ENCODE measurements at places on chromosomes 2 and 18.

DNA sequence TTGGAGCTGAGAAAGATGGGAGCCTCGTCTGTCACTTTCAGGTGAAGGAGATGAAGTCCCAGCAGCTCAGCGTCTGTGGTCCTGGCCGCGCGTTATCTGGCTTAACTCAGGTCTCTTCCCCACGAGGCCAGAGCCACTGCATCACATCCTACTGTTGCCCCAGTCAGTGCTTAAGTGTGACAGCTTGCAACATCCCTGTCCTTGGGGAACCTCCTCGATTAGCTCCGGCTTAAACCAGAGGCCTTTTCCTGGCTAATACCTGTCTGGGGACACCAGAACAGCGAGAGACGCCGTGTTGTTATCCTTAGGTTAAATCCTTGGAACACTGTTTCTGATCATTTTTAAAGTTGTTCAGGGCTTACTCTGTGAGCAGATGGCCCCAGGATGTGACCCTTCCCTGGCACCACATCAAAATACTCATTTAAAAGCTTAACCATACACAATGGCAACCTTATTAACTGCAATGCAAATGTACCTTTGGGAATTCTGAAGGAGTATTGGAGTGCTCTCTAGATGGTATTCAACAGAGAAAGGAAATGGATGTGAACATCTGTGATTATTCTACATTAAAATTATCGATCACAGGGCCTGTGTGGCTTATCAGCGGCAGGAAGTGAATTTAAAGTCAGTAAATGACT, 61.2 kb upstream of the SPP2 start:
- DNase-seq: no peak

DNA sequence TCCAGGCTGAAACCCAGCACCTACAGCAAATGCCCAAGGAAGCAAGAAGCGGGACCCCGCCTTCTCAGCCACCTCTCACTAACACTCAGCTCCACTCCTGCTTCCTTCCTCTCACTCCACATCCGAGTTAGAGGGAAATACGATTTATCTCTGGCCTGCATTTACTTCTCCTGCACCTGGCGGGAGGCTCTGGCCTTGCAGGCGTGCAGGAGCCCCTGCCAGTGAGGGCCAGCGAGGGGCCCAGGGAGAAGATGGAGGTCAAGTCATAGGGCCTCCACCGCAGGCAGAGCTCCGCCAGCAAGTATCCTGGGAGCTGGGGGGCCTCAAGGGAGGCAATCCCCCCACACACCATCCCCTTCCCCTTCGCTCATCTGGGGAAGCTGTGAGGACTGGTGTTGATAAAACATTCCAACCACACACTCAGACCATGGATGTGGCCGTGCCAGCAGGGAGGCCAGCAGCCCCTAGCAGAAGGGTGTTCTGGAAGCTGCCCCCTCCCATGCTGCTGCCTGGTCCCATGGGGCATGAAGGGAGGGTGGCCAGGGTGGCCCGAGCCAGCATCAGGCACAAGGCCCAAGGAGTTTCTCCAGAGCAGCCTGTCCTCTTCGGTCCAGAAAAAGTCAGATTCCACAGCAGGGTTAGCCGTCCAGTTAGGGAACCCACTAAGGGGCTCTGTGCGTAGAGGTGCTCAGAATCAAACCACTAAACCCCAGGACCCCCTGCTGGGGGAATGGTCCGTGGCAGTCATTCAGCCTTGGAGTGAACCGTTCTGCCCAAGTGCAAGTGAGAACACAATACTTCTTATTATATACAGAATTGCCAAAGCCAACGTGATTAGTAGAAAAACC, 91.2 kb downstream of the HDAC4 start:
- no peak for DNase-seq

GRCh38 chr2:124683536-124684428, 658.7 kb downstream of the CNTNAP5 start:
- peak; percentile 59 for DNase-seq

- no peak for DNase-seq
Measured at GRCh38 chr2:51581636-51582267, 549.8 kb upstream of the NRXN1 start.

DNA sequence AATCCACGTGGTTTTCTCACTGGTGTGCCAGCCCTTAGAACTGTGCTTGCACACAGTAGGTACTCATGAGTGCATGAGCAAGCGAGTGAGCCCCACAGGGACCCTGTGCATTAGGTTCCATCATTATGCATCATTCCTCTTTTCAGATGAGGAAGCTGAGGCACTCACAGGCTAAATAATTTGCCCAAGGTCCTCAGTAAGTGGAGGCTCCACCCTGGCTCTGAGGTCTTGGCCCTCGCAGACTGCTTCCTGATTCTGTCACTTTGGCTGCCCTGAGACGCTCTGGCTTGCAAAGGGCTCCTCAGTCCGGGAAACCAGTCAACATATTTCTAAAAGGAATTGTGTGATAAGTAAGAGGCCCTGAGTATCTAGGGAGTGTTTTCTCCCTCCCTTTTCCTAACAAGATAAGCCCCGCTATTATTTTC, 71.7 kb downstream of the IL1R2 start:
- no peak for DNase-seq

DNA sequence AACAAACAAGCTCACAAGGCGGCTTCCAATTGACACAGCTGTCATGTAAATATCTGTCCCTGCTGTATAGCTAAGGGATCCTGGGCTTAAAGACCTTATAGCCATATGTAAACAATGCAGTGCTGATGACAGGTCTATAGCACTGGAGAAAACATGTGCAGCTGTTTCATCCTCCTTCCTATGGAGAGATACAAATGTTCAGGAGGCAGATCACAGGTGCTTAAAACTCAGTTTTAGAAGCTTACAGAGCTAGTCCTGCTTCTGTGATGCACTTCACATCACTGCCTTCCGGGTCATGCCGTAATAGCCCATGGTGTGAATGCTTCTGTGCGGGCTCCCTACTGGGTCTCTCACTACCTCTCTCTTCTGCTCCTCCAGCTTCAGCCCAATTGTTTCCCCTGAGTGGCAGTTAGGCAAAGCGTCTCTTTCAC, 262.4 kb upstream of the CHST9 start:
- DNase-seq: peak; percentile 45

- DNase-seq: peak; percentile 61
Measured at GRCh38 chr2:165016772-165017411, 61.6 kb upstream of the SLC38A11 start.

GRCh38 chr2:44777537-44777936, 164.0 kb upstream of the SIX3 start:
- DNase-seq: peak; percentile 58

DNA sequence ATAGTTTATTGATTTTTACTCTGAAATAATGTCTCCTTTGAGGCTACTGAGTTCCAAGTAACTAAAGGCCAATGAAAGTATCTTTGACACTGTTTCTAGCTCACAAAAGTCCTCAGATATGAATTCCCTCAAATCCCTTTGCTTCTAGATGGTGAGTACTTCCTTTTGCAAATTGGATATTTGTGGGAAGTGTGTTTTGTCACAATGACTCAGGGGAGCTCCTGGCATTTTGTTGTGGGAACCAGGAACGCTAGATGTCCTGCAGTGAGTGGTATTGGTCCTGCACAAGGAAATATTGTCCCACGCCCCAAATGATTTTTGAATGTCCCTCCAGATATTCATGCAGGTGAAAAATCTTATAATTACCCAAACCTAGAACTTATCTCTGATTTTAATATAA, 24.3 kb downstream of the TACR1 start:
- no peak for DNase-seq

DNA sequence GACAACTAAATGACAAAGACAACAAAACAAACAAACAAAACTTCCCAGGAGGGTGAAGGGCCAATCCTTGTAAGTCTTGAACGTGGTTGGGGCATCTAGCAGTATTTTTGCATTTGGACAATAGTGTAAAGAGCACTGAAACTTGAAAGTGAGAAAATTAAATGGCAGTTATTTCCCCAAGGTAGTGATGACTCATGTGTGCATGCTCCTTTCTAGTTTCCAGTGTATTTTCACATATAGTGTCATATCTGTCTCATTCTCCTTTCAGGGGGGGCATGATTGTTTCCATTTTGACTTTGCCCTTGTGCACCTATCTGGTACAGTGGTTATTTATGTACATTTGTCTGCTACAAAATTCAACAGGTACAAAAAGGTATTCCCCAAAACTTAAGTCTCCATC, 39.5 kb downstream of the CERS6 start:
- DNase-seq: no peak

- peak; percentile 67 for DNase-seq
Measured at GRCh38 chr2:113080134-113080533, 12.4 kb downstream of the IL1F10 start.

DNA sequence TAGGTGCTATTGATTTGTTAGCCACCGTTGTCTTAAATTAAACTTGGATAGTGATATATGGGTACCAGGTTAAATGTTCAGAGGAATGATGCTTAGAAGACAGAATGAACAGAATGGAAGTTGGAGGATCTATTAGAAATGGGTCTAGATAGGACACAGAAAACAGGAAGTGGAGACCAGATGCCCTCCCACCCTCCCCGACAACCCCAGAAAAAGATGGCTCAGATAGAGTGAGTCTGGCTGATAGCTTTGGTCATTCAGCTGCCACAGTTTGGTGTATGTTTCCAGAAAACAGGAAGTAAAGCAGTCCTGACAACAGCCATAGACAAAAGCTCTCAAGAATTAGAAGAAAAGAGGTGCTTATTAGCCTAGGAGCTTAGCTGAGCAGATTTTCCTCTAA, 71.5 kb upstream of the DSG1 start:
- no peak for DNase-seq

GRCh38 chr2:74530239-74531187, 780 bp downstream of the HTRA2 start:
- DNase-seq: peak; percentile 44

GRCh38 chr18:45363196-45363595, 252.1 kb upstream of the SLC14A2 start:
- peak; percentile 77 for DNase-seq

DNA sequence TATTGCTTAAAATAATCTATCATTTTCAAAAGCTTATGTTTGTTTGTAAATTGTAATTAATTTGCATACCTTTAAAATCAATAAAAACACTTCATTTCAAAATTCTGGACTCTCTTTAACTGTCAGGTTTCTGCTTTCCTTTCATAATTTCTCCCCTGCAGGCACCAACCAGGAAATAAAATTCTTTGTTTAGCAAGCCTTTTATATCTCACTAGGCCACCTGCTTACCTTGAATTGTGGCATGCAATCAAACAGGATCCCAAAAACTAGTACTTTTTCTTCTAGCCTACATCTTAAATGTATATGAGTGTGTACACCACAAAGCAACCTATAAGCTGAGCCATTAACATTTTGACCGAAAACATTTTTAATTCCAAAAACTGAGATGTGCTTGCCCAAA, 233.1 kb downstream of the NR4A2 start:
- no peak for DNase-seq

DNA sequence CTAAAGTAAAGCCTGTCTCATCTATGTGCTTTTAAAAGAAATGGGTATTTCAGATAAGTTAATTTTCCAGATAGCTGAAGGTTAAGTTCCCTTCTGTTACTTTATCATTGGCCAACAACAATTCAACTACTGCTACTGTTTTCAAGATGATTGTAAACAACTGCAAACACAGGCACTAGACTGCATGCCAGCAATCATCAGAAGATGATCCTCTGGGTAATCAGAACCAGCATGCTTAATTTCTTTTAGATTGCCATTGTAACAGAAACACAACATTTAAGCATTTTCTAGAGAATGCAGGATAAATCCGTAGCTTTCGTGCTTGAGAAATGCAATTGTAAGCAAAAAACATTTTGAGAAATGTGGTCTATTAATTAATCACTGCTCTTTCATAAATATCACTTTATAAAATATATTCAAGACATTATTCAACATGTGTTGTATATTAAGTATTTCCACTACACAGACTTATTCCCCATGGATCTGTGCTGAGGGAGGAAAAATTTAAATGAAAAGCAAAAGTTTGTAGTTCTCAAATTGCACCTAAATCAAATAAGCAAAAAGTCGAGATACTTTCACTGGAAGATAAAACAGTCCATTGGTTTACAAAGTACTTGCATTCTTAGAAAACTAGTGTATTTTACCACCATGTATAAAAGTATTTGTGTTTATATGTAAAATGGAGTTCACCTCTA, 133.7 kb downstream of the ATL2 start:
- DNase-seq: no peak

DNA sequence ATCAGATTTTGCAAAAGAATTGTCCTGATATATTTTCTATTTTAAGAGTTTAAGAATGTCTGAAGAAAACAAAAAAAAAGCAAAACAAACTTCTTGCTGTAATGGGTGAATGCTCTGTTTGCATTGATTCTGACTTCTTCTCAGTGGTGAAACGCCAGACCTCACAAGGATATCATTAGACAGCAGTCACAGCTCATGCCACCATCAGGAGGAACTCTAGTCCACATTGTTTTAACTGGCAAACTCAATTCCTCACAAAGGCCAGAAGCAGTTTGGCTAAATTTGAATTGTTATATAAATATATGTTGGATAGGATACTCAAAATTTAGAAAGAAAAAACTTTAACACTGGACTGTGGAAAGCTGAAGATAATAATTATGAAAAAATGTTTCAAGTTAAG, 89.4 kb downstream of the DOK6 start:
- DNase-seq: no peak

DNA sequence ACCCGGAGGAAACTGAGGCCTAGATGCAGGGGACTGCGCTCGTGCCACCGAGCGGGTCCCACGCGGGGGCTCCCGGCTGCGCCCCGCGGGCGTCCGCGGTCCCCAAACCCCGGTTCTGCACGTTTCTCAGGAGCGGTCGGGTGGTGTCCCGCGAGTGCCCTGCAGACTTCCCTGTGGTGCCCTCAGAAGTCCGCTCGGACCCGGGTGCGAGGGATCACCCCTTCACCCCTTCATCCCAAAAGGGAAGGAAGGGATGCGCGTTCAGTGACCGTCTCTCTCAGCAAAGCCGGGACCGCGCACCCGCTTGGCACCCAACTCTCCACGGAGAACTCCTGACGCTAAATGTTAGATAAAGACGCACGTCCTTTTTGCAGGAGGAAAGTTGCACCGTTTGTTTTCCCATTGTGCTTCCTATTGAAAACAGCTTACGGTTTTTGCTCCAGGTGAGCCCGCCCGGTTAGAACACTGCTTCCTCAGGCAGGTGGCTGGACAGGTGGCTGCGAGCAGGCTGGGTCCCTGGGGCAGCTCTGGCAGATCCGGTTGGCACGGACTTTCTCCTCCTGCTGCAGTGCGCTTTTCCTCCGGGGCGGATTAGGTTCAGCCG, 779 bp downstream of the DGKD start:
- no peak for DNase-seq

- no peak for DNase-seq
Measured at GRCh38 chr2:236819275-236820002, 249.8 kb downstream of the ACKR3 start.

Data from tongue (tissue), 3 donors.